Right renal pelvis (tissue), 4 donors: ENCODE measurements at places on chromosomes 2 and 18. TPM values are rescaled to one million over a fixed set of nuclear protein-coding genes. Genes with fewer than 3 reads are reported as not detected.

DNA sequence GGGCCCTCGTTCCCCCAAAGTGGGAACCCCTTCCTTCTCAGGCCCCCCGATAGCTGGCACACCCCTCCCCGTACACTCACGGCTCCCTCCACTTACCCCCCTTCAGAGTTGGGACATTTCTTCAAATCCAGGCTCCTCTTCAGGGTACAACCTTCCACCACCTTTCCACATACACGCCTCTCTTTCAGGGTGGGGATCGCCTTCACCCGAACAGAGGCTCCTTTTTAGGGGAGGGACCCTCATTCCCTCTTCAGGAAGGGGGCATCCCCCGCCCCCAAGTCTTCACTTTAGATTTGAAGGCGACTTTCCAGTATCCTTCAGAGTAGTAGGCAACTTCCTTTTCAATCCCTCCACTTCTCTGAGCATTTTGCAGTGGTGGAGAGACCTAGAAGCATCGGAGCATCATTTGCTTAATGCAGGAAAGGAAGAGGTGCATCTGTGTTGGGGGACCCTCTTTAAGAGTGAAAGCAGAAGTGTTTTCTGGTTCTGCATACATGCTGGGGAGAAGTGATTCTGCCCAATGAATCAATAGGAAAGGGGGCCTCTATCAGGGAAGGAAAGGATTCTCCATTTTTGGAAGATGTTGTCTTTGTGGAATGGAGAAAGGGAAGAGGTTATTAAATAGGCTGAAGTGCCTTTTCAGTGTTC is 845 bp downstream of the EML4 start:
- DNase-seq, result no peak

- DNase-seq, result no peak
Observed at GRCh38 chr2:176096243-176096985, 3.2 kb upstream of the HOXD12 start.

- DNase-seq, result no peak
Observed at GRCh38 chr2:119672161-119672862, 6.7 kb upstream of the TMEM177 start.

DNA sequence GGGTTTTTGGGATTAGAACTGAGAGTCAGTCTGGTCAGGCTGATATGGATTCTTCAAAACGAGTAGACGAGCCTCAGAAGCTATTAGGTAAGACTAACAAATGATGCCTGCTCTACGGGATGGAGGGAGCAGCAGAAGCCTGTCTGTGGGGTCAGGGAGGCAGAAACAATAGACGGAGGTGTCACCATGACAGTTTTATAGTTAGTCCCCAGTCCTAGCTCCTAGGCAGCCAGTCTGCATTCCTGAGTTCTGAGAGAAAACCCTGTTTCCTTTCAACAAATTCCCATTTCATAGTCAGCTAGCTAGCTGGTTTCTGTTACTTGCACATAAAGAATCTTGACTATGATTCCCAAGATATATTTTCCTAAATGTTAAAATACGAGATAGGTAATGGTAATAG is 542.1 kb downstream of the PID1 start:
- no peak for DNase-seq

DNA sequence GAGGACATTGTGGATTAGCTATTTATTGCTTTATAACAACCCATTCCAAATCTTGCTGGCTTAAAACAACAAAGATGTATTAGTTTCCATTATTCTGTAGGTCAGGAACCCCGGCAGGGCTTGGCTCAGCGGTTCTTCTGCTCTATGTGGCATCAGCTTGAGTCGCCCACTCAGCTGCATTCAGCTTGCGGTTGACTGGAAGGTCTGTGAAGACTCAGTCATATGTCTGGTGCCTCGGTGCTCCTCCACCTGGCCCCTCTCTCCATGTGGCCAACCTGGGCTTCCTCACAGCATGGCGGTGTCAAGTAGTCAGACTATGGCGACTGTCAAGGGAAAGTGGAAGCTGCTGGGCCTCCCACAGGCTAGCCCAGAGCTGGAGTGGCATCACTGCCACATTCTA is 48.6 kb downstream of the EMILIN2 start:
- no peak for DNase-seq

GRCh38 chr2:216756435-216756834 is 61.1 kb upstream of the IGFBP5 start:
- DNase-seq, result no peak

Gene TWSG1
- polyA plus RNA-seq, result 111 TPM

DNA sequence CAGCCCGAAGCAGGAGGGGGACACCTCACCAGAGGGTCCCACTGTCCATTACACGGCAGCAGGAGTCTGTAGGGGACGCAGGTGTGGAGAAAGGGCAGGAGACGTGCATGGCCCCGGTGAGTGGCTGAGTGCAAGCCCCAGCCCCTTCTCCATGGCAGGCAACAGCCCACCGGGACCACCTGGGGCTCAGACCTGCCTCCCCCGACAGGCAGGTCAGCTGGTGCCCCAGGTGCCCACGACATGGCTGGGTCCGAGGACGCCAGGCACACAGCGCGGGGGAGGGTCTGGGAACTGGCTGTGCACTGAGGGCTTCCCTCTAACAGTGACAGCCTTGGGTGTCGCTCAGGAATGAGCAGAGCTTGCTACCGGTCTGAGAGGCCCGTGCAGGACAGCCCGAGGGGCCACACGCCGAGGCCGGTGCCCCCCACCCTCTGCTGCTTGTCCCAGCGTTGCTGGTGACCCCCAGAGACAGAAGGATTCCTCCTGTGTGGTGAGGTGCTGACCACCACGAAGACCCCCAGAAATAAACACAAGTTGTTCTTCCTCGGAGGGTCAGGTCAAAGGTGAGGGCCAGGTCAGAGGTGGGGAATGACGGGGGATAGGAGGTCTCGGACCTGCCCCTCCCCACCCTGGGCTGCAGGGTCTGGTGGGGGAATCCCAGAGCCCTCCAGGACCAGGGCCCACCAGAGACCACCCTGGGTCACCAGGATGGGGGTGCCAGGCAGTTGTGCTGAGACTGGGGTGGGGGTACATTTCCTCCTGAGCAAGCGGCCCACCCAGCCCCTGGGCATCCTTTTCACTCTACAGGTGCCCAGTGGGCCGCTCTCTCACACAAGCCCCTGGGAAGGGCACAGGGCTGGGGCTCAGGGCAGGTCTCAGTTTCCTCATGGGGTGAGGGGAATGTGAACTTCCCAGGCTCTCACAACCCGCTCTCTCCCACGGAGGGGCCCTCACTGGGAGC is 50.6 kb downstream of the SLC66A2 start:
- no peak for DNase-seq

- no peak for DNase-seq
Observed at GRCh38 chr2:8496617-8497016, 185.2 kb upstream of the ID2 start.

- no peak for DNase-seq
Observed at GRCh38 chr2:37851828-37852584, 73.1 kb upstream of the RMDN2 start.

DNA sequence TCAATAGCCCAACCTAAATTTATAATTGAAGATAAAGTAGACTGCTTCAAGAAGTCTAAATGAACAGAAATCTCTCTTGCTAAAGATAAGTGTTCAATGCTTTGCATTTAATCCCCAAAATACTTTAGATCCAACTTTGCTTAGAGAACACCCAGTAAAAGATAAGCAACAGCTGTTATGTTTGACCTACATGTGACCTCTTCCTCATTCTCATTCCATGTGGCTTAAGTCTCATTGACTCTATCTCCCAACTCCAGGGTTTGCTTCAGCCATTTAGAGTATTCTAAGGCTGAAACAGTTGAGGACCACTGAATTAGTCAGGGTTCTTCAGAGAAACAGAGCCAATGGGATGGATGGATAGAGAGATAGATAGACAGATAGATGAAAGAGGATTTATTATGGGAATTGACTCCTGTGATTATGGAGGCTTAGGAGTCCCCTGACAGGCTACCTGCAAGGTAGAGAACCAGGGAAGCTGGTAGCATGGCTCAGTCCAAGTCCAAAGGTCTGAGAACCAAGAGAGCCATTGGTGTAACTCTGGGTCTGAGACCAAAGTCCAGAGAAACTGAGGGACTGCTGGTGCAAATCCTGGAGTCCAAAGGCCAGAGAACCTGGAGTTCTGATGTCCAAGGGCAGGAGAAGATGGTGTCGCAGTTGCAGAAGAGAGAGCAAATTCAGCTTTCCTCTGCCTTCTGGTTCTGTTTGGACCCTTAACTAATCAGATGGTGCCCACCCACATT is 32.1 kb downstream of the CRYGD start:
- no peak for DNase-seq

GRCh38 chr18:58394602-58395425 is 234.1 kb downstream of the ALPK2 start:
- DNase-seq, result no peak

GRCh38 chr18:40019797-40020392 is 1935.1 kb upstream of the PIK3C3 start:
- DNase-seq, result no peak

GRCh38 chr18:57437766-57438671 is 2.8 kb downstream of the ONECUT2 start:
- DNase-seq, result no peak

Gene SERPINB13
- polyA plus RNA-seq, result not detected

GRCh38 chr2:32711219-32711618 is 83.4 kb downstream of the TTC27 start:
- DNase-seq, result peak; percentile 7

DNA sequence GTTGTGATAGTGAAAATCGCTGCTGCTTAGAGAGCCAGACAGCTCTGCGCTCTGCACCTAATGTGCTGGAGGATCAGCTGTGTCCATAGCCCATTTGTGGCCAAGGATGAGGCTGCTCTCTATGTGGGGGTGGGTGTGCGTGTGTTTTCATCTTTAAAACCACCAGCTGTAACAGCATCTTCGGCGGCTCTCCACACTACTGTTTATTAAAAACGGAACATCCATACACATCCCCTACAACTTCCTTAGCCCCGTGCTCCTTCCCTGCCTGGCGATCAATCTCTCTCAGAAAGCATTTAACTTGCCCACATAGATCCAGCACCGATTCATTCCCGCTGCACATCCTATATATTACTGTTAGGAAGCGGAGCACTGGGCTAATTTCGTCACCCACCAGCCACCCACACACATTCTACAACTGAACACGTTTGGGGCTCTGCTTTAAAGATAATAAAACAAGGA is 1.6 kb downstream of the CELF4 start:
- DNase-seq, result no peak

Gene RAX
- not detected for polyA plus RNA-seq

- DNase-seq, result no peak
Observed at GRCh38 chr2:145020694-145021093, 500.8 kb upstream of the ZEB2 start.

DNA sequence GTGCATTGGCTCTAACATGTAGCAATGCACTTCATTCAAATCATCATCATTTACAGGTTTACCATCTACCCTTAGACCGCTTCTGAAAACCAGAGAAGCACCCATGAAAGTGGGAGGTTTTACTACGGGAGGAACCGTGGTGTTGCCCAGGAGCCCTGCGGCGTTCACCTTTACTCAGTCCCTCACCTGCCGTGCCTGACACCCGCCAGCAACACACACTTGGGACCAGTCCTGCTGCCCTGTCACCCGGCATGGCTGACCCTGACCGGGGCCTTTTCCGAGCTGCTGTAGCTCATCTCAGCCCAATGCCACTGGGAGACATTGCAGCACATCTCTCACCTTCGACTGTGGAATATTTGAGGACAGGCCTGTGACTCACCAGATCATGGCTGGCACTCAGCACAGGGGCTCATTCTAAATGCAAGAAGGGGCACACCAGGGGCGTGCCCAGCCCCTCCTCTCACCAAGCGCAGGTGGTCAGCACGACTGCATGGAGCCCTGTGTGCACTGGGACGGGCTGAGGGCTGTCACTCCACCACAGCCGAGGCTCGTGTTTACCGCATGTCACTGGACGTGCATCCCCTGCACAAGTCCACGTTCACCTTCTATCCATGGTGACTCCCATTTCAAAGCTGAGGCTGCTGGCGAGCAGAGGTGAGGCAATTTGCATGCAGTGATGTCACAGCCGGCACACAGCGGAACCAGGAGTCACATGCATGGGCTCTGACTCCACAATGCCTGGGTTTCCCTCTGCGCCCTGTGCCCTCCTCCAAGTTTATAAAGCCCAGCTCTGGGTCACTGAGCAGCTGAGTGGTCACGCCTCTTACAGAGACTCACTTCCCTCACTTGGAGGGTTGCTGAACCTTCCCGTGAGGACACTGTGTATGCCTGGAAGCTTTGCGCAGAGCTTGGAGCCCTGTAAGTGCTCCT is 76.7 kb upstream of the SNTG2 start:
- no peak for DNase-seq

Gene CHRND
- polyA plus RNA-seq, result 0.65 TPM

GRCh38 chr2:60499651-60500265 is 53.7 kb downstream of the BCL11A start:
- no peak for DNase-seq

- no peak for DNase-seq
Observed at GRCh38 chr2:98454500-98455235, 10.0 kb downstream of the INPP4A start.

- DNase-seq, result no peak
Observed at GRCh38 chr2:127874378-127875269, 11.1 kb downstream of the AMMECR1L start.

DNA sequence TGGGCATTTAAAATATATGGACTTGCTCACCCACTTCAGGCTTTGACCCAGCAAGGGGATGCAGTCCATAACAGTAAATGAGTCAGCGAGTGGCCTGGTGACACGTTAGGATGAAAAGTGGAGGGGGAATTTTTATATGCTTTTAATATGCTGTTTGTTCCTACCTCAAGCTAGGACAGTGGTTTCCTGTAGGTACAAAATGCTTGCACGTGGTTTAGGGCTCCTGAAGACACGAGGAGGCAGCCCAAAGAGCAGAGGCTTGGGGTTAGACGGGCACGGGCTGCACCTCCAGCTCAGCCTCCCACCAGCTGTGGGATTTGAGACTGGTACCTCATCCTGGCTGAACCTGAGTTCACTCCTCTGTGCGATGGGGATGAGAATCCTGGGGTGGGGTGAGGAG is 306.2 kb upstream of the CXCR4 start:
- no peak for DNase-seq

DNA sequence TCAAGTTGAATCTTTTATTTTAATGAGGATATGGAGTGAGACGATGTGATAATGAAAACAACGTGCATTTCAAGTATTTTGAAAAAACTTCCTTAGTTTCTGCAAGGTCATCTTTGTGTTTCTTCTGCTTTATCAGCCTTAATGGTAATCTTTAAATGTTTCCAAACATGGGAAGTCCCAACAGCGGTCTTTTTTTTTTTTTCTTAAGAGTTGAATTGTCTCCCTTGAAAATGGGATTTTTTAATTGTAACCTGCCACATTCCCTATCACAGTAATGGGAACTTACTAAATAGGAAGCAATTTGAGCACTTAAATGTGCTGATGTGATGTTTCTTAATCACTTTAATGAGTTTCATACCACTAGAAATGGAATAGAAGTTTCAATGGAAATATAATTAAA is 45.8 kb downstream of the ATIC start:
- no peak for DNase-seq

Gene UGT1A5
- polyA plus RNA-seq, result not detected

DNA sequence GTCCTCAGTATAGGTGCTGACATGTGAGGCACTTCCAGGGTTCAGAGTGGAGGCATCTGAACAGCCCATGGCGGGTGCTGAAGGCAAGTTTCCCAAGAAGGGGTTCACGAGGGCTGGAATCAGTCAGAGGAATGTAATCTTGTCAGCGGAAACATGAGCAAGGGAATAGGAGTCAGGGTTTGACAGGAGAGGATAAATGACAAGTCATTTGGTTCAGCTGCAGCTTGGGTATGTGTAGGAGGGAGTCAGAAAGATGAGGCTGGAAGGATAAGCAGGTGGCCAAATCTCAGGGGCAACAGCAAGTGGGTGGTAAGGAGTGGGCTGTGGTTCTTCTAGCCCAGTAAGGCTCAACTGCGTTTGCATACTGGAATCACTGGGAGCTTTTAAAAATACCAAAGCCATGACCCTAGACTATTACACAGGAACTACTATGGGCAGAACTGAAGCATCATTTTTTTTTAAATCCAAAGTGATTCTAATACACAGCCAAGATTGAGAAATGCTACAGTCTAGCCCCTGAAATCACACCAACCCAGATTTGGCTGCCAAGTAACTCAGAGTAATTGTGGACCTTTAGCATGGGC is 41.8 kb upstream of the NAB1 start:
- no peak for DNase-seq
